Stimulated activated CD4-positive, alpha-beta T cell treated with anti-CD3 and anti-CD28 coated beads, Interleukin-15, amount 100 ng/mL, for 1 hour (primary cell): ENCODE measurements at places on chromosomes 5 and 9.

- no peak for DNase-seq
These were observed 82.1 kb downstream of the SLIT3 start for GRCh38 chr5:169218861-169219260.

DNA sequence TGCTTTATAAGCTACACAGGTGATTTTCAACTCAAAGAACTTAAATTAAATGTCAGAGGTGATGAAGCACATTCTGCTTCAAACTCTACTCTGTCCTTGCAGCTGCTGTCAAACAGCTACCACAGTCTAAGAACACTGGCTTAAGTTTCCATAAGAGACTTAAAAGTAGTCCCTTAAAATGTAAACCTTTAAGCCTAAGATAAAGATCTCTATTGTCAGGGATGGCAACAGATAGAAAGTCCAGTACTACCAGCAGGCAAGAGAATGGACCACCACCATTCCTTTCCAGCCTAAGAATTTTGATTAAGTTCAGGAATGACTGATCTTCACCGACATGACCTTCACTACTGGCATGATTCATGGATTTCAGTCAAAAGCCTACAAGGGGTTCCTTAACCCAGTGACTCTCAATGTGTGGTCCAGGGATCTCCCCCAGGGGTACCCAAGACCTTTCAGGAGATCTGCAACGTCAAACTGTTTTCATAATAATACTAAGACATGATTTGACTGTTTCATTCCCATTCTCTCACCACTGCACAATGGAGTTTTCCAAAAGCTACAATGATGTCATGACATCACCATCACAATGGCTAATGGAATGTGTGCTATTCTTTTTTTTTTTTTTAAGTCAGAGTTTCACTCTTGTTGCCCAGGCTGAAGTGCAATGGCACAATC is 41.1 kb upstream of the PLPP6 start:
- DNase-seq: no peak

- DNase-seq: no peak
These were observed 48.0 kb downstream of the LMX1B start for GRCh38 chr9:126661521-126662251.

DNA sequence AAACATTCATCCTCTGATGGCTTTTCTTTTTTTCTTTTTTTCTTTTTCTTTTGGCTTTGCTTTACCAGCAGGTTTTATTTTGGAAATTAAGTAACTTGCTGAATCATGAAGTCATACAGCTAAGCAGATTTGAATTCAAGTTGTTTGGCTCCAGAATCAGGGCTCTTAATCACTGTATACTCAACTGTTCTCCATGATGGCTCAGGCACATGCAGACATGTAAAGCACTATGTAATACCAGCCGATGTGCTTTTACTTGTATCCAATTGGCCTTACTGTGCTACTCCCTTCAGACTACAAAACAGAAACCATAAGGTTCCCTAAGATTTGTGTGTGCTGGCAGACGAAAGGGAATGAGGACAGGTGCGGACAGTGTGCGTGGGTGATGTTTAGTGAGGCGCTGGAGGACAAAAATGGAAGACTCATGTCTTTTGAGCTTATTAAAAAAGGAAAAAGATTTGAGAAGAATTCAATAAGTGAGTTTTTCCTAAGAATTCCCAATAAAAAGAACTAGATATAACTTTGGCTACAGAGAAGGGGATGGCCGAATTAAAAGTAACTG is 44.7 kb upstream of the OTP start:
- no peak for DNase-seq

DNA sequence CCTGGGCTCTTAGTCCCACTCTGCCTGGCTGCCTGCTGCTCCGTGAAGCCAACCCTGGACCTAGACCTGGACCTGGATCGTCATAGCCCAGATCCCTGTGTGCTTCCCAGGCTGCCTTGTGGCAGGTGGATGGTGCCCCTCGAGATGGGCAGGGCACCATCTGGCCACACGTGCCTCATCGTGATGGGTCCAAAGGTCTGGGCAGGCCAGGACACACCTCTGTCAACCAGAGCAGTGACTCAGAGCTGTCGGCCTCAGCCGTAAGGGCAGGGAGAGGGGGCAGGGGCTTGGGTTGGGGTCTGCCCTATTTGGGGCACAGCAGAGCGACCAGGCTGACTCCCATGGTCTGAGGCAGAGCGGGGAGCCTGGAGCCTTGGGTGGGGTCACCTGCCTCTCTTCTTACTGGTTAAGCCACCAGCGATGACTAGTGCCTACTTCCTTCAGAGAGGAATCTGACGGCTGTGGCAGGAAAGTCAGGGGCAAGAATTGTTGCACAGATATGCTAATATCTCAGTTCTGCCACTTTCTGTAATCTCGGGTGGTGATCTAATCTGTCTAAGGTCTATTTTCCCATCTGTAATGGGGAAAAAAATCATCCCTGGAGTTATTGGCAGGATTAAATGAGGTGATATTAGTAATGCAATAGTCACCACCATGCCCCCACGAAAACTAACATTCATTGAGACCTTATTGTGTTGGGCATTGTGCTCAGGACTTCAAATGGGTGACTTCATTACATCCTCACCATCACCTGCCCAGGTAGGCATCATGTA is 3.2 kb upstream of the CDHR2 start:
- no peak for DNase-seq

DNA sequence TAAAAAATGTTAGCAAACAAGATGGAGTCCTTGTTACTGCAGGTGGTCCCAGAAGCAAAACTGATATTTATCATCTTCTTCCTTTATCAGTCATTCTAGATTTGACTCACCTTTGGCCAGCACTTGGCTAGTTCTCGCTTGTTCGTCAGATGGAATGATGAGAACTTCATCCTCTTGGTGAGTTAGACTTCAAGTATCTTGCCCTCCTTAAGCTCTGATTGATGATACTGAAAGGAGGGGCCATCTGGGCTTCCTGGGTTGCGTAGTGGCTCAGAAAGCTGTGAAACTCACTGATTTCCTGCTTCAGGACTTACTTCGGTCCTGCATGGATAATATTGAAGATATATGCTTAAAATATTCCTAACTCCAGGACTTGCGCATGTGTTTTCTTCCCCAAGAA is 1248.2 kb upstream of the CDH9 start:
- no peak for DNase-seq

- no peak for DNase-seq
These were observed 119.8 kb downstream of the PRDM6 start for GRCh38 chr5:123208668-123209501.
